ENCODE measurements at places on chromosomes 4 and X.

- DNase-seq = peak; percentile 38
Measured at GRCh38 chr4:47386561-47387235, 76.8 kb downstream of the COMMD8 start.

DNA sequence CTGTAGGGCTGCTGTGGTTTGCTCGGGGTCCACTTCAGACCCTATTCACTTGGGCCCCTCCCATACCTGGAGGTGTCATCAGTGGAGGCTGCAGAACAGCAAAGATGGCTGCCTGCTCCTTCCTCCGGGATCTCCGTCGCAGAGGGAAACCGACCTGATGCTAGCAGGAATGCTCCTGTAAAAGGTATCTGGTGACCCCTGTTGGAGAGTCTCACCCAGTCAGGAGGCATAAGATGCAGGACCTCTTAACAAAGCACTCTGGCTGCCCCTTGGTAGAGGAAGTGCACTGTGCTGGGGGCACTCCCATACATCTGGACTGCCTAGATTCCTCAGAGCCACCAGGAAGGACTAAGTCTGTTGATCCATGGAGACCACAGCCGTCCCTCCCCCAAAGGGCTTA is 296.9 kb downstream of the GRID2 start:
- DNase-seq = peak; percentile 8

DNA sequence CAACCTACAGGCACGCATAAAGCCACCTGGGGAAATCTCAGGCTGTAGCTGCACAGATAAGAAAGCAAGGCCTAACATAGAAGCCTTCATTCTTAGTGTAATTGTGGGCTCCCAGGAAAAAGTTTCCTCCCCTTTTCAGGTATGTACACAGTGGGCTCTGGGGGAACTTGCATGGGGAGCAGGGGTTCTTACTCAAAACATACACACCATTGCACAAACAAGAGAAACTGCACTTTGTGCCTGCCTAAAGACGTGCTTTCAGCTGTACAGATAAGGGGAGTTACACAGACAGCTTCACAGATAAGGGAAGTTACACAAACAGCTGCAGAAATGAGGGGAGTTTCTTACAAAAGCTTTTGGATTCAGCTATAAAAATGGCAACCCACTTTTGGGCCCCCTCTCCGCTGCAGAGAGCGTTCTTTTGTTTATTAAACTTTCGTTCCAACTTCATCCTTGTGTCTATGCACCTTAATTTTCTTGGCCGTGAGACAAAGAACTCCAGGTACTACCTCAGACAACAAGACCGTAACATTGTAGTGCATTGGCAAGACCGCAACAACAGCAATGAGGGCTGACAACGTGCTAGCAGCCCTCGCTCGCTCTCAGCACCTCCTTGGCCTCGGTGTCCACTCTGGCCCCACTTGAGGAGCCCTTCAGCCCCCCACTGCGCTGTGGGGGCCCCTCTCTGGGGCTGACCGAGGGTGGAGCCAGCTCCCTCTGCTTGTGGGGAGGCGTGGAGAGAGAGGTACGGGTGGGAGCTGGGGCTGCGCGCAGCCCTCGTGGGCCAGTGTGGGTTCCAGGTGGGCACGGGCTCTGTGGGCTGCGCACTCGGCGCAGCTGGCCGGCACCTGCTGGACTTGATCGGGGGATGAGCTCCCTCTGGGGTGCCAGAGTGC is 317.5 kb downstream of the RAPGEF2 start:
- DNase-seq = peak; percentile 18

- DNase-seq = peak; percentile 1
Measured at GRCh38 chr4:8587469-8588195, 4.9 kb upstream of the CPZ start.

DNA sequence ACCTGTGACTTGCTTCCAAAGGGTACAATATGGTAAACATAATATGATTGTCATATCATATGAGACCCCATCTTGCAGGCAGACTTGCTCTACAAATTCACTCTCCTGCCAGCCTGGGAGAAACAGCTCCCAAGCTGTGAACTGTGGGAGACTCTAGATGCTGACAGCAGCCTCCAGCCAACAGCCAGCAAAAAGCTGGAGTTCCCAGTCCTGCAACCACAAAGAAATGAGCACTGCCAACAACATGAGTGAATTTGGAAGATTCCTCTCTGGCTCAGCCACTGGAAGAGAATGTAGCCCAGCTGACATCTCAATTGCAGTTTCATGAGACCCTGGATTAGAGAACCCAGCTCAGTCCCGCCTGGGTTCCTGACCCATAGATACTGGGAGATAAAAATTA is 145.4 kb downstream of the QDPR start:
- DNase-seq = no peak

- no peak for DNase-seq
Measured at GRCh38 chr4:39042366-39042765, 10.2 kb upstream of the TMEM156 start.

- DNase-seq = peak; percentile 87
Measured at GRCh38 chr4:102343964-102344519, 1.2 kb downstream of the SLC39A8 start.

GRCh38 chr4:95283320-95283719 is 265.5 kb downstream of the UNC5C start:
- no peak for DNase-seq

DNA sequence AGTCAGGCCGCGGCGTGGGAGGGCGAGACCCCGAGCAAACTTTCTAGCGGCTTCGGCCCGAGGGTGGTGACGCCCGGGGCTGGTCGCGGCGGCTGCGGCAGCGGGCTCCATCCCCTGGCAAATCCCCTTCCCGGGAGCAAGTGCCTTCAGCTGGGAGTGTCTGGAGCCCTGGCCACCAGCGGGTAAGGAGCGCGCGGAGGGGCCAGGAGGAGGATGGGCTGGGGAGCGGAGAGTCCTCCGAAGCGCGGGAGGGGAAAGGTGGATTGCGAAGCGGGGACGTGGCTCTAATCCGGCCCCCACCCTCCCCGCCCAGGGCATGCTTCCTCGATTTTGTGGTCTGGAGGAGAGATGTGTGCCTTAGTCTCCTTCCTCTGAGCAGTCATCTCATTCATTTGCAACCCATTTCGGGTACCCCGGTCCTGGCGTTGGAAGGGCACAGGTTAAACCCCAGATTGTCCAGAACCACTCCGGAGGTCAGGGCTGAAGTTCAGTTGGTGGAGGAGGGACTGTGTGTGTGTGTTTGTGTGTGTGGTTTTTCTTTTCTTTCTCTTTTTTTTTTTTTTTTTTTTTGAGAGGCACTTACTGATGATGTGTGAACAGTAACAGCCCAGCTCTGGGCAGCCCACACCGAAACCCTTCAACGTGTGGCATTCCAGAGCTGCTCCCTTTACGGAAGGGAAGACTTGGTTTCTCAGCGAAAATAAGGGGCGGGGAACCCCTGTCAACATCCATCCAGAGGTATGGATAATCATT is 516 bp downstream of the SGMS2 start:
- peak; percentile 48 for DNase-seq

DNA sequence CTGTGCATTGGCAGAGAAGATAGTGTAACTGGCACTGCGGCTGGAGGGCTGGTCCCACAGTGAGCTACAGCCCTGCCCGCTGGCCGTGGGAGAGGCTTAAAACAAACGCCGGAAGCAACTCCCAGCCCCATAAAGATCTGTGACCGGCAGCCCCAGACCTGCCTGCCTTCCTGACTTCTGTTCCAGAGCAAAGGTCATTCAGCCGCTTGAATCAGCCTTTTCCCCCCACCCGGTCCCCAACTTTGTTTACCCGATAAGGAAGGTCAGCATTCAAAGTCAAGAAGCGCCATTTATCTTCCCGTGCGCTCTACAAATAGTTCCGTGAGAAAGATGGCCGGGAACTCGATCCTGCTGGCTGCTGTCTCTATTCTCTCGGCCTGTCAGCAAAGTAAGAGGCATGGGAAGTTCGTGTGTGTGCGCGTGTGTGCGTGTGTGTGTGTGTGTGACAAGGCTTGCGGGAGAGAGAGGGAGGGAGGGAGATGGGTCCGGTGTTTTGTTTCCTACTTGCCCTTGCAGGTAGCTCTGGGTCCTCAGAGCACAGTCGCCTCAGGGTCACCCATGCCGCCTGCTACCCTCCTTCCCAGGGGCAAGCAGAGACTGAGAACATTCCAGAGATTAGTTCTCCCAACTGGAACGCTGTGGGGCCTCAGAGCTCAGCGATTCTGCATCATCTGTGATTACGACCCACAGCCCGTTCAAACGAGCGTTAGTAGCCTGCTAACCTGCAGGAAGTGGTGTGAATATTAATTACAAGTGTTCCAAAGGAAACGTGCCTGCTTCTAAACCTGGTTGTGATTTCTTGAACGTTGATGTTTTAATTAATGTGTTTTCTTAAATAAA is at the start of gene MGST2:
Gene MGST2 (plus strand): TSS at position 130 of the 840 bp plus-strand sequence. CDS start 201 bp downstream, at position 331.
- peak; percentile 89 for DNase-seq

- no peak for DNase-seq
Measured at GRCh38 chr4:91099666-91100065, 972.5 kb downstream of the CCSER1 start.

GRCh38 chr4:723751-724530 is 18.3 kb downstream of the PCGF3 start:
- no peak for DNase-seq

DNA sequence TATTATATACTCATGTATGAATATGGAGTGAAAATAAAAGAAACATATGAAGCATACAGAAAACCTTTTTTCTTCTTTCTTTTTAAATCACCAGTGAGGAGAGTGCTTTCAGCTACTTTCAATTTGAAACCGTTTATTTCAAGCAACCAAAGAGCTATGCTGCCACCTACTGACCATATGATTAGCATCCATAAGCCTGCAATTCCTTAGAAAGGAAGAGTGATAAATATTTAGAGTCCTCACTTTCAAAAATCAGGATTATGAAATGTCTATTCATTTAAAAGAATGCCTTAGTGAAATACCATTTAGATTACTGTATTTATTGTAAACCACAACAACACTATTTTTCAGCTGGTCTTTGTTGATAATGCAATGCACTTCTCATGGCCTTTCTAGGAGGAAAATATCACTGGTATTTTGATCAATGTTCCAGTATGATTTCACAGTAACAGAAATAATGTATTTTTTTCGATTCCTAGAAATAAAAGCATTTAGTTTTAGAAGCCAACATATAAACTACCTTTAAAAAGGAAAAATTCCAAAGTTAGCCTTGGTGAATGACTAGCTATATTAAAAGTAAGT is 667.6 kb downstream of the PCDH18 start:
- peak; percentile 93 for DNase-seq

DNA sequence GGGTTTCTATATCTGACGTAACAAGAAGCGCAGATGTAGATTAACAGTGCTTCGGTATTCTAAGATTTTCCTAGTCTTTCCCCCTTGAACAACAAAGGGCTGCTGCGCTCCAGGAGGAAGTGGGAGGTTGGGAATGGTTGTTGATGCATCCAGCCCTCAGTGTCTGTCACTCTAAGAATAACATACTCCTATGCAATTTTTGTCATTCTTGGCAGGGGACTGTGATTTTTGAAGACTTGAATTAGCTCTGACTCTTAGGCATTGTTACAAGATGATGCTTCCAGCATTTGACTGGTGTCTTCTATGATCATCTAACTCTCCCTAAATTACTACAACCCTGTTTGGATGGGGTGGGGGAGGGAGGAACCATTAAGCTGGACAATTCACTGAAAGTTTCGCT is 394.2 kb downstream of the ARHGAP24 start:
- no peak for DNase-seq

GRCh38 chrX:123803331-123803983 is 56.4 kb upstream of the XIAP start:
- DNase-seq = peak; percentile 88

- DNase-seq = no peak
Measured at GRCh38 chr4:177802661-177803060, 360.4 kb upstream of the AGA start.

DNA sequence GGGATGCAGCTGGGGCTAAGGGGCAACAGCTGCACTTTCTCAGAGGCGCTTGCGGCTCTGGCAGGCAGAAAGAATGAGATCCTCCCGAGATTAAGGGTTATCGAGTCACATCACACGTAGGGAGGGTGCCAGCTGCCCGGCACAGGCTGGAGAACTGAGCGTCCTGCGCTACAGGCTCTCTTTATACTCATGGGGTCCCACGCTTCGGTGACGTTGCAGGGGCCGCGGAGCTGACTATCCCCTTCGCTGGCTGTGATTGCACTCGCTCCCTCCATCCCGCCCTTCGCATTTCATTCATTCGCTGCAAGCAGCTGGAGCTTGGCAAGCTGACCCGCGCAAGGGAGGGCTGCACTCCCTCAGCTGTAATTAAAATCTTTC is at the start of gene TACR3:
Gene TACR3 (minus strand): TSS at position 156 of the 378 bp plus-strand sequence. CDS start 310 bp downstream, outside the sequence.
- DNase-seq = no peak

GRCh38 chrX:99795495-99795894 is 614.6 kb downstream of the PCDH19 start:
- peak; percentile 22 for DNase-seq
